Forelimb muscle (tissue), 1 donor: ENCODE measurements at places on chromosomes 5 and 9. TPM values are rescaled to one million over a fixed set of nuclear protein-coding genes. Genes with fewer than 3 reads are reported as not detected.

DNA sequence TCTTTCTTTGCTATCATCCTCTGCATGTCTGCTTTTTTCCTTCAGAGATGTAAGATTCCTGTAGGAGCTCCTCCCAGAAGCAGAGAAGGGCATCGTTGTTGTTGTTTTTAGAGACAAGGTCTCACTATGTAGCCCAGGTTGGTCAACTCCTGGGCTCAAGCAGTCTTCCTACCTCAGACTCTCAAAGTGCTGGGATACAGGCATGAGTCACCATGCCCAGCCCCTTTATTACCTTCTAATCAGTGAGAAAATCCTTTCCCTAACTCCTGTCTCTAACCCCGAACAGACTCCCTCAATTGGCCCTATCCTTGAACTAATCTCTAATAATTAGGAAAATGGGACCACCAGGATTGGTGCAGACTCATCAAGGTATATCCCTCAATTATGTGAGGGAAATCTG lies 64.4 kb downstream of the GALNT10 start:
- no peak for DNase-seq

Gene CARTPT
- polyA plus RNA-seq: not detected

Gene KCNV2
- 0.27 TPM for polyA plus RNA-seq

Gene EPB41L4B
- 10.7 TPM for polyA plus RNA-seq

GRCh38 chr9:133927041-133927440 lies 65.1 kb downstream of the VAV2 start:
- DNase-seq: no peak

Gene ORM2
- not detected for polyA plus RNA-seq

Gene TMOD1
- polyA plus RNA-seq: 151 TPM

Gene ANKRD18B
- 0.06 TPM for polyA plus RNA-seq
